ENCODE measurements at places on chromosomes 6 and 20. TPM values are rescaled to one million over a fixed set of nuclear protein-coding genes. Genes with fewer than 3 reads are reported as not detected.

The POPDC3 gene
- 74.6 TPM for polyA plus RNA-seq

The C20orf141 gene
- not detected for polyA plus RNA-seq

- DNase-seq, result no peak
Observed at GRCh38 chr6:42378536-42378935, 73.2 kb downstream of the TRERF1 start.

The MACROD2 gene
- 3.9 TPM for polyA plus RNA-seq
